ENCODE measurements at places on chromosomes 4 and X.
A peak's percentile ranks its signal among the peaks of the same experiment; 100 is the strongest.

GRCh38 chr4:105504744-105505143, 30.9 kb upstream of the PPA2 start:
- no peak for DNase-seq

DNA sequence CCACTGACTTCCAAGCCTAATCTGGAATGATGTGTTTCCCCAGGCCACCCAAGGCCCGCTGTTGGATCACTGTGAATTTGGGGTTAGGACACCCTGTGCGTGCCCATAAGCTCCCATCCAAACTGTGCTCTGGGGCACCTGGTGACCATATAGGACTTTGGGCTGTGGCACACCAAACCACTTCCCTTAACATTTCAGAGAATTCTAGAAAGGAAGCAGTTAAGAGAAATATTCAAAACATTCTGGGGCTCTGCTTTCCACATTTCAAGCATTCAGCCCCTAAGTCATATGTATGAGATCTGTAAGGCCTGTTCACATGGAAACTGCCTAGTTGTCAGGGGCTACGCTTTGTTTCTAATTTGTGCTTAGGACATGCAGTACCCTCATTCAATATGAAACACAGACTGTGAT, 14.4 kb downstream of the VGLL1 start:
- DNase-seq = no peak

DNA sequence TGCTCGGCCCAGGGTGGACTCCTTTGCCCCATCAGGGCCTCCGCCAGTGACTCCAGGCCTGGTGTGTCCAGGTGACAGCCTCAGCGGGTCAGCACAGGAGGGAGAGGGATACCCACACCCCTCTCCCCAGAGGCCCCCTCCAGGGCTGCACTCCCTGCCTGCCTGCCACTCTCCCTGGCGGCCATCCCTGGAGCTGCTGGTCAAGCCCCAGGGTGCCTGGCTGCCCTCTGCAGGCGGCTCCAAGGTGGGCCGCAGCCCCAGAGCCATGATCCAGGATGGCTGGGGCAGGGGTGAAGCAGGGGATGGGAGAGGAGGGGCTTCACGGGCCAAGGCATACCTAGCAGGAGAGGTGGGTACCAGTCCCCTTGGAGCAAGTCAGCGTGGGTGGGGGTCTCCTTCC, 3.8 kb downstream of the FGFRL1 start:
- DNase-seq = no peak

- peak; percentile 88 for DNase-seq
These were observed 81.0 kb downstream of the ADGRA3 start for GRCh38 chr4:22434895-22435294.

DNA sequence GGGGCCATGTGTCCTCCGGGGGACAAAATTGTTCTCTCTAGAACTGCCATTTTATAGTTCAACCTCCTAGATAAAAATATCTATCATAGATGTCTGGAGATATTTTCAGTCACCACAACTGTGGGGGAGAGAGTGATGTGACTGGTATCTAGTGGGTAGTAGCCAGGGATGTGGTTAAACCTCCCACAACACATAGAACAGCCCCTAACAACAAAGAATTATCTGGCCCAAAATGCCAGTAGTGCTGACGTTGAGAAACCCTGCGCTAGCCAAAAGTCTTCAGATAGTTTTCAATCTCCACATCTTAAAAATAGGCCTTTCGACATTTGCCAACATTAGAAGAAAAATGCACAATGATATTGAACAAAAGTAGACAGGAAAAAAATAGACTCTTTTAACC, 19.0 kb upstream of the SUPT20HL2 start:
- no peak for DNase-seq

GRCh38 chrX:103733017-103733416, 22.3 kb downstream of the TMEM31 start:
- no peak for DNase-seq

GRCh38 chrX:13759152-13759718, 24.7 kb downstream of the OFD1 start:
- DNase-seq = no peak

DNA sequence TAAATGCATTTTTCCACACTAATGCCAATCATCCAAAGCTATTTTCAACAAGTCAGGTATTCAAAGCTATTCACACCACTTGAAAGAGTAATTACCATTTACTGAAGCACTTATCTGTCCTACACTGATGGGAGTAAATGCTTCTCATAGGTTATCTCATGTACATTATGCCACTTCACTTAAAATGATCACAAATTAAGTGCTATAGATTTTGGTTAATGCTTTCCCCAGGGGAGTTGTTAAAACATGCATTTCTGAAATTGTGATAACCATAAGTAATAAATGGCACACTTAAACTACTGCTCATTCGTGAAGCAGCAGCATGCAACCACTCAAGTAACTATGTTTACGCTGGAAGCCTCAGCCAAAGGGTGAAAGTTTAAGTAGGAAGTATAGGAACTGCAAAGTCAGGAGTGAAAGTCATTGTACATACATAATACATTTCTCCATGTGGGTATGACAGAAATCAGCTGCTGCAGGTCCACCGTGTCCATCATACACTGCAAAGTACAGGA, 6.6 kb downstream of the PPM1K start:
- no peak for DNase-seq

DNA sequence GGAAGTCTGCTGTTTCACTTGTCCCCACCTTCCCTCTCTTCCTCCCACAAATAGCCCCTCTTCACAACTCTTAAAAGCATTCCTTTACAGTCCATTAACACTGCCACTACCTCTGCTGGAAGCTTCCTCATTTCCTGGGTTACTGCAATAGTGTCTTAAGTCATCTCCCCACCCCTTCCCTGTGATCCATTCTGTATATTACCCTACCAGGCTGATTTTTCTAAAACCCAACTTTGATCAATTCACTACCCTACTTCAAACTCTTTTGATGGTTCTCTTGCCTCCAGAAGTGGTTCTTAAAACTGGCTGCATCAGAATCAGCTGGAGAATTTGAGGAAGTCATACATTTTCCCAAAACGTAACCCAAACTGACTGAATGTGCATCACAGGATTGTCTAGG, 8.8 kb upstream of the XIAP start:
- peak; percentile 72 for DNase-seq

GRCh38 chr4:78091534-78091933, 34.4 kb downstream of the FRAS1 start:
- DNase-seq = no peak
